COR-L47 (cell line): ENCODE measurements at places on chromosomes 6 and 20.

DNA sequence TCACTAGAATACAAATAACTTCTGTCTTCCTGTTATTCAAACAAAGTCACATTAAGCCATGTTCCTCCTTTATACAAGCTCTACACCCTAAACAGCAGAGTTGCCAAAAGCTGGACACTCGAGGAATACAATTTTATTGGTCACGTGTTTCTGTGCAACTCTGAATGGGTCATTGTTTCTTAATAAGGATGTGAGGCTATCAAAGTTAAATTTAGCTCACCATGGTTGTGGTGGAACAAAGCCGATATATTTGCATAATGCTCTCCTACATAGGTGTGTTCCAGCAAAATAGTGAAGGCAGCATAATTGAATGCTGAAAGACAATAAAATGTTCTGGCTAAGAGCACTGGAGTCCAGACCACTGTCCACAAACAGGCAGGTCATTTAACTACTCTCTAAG is 36.9 kb upstream of the CD2AP start:
- DNase-seq: peak; percentile 81

DNA sequence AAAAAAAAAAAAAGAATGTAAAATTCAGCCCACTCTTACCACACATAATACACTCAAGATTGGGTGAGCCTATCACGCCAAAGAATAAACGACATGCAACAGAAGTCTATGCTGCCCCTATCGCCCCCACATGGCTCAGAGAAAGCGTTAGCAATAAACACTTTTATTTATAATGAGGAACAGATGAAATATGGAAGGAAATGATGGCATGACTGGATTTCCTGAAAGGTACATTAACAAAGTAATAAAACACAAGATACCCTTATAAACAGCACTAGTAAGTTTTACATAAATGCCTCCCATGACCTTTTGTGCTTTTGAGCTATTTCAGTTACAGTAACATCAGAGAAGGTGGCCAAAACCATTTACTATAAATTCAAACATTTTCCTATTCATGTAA is 71.4 kb upstream of the SCAF8 start:
- DNase-seq: no peak

- DNase-seq: no peak
Observed at GRCh38 chr6:25627001-25627400, 25.0 kb upstream of the SCGN start.

GRCh38 chr20:34458631-34459030 is 57.6 kb upstream of the DYNLRB1 start:
- DNase-seq: no peak

- no peak for DNase-seq
Observed at GRCh38 chr6:39493174-39493573, 170.7 kb upstream of the KCNK16 start.

DNA sequence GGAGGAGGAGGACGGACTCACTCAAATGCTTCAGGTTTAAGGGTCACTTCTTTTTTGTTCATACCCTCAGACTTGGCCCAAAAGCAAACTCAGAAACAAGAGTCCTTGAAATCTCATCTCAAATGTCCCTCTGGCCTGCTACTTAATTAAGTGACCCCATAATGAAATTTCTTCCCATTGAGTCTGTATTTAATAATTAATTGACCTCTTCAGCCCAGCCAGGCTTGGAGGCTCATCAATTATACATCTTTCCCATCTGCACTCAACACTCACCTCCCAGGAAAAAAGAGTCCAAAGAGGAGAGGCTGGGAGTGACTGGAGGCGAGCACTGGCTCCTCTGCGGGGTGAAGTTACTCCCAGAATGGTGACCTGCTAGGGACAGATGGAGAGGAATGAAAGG is 90.5 kb upstream of the EYA2 start:
- no peak for DNase-seq

GRCh38 chr6:112613410-112613809 is 266.3 kb downstream of the RFPL4B start:
- DNase-seq: no peak

GRCh38 chr6:6851059-6851948 is 256.5 kb upstream of the RREB1 start:
- no peak for DNase-seq

DNA sequence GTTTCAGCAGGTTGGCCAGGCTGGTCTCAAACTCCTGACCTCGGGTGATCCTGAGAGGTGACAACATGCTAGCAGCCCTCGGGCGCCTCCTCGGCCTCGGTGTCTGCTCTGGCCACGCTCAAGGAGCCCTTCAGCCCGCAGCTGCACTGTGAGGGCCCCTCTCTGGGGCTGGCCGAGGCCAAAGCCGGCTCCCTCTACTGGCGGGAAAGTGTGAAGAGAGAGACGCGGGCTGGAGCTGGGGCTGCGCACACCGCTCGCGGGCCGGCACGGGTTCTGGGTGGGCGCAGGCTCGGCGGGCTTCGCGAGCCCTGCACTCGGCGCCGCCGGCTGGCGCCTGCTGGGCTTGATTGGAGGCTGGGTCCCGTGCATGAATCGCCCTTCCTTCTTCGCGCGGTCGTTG is 80.8 kb upstream of the RBM24 start:
- no peak for DNase-seq

DNA sequence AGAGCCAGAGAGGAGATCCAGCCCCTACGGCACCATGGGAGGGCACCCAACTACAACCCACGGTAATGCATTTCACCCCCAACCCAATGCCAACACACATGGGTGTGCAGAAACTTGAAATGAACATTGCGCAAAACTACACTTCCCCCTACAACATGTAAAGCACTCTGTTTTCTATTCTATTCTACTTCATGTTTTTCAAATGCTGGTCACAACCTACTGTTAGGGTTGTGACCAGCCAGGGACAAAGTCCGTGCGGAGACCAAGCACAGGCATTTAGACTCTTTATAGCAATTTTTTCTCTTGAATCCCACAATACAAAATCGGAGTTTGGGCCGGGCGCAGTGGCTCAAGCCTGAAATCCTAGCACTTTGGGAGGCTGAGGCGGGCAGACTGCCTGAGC is 90.6 kb downstream of the MRPL14 start:
- no peak for DNase-seq

GRCh38 chr20:40991181-40991889 is 37.3 kb upstream of the TOP1 start:
- DNase-seq: no peak

- DNase-seq: no peak
Observed at GRCh38 chr20:13533946-13534345, 104.8 kb downstream of the TASP1 start.

GRCh38 chr6:168192195-168192900 is 113.3 kb upstream of the FRMD1 start:
- peak; percentile 57 for DNase-seq

DNA sequence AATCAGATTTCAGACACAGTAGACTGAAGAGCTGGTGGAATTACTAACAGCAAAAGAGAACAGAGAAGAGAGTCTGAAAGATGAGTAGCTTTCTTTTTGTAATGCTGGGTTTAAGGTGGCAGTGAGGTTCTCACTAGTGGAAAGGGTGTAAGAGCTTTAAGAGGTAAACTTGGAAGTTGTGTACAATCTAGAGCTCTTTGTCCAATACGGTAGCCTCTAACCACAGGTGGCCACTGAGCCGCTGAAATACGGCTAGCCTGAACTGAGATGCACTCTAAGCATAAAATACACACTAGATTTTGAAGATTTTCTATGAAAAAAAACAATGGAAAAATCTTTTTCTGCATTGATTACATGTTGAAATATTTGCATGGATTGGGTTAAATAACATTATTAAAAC is 4.0 kb downstream of the ELOVL2 start:
- DNase-seq: no peak

DNA sequence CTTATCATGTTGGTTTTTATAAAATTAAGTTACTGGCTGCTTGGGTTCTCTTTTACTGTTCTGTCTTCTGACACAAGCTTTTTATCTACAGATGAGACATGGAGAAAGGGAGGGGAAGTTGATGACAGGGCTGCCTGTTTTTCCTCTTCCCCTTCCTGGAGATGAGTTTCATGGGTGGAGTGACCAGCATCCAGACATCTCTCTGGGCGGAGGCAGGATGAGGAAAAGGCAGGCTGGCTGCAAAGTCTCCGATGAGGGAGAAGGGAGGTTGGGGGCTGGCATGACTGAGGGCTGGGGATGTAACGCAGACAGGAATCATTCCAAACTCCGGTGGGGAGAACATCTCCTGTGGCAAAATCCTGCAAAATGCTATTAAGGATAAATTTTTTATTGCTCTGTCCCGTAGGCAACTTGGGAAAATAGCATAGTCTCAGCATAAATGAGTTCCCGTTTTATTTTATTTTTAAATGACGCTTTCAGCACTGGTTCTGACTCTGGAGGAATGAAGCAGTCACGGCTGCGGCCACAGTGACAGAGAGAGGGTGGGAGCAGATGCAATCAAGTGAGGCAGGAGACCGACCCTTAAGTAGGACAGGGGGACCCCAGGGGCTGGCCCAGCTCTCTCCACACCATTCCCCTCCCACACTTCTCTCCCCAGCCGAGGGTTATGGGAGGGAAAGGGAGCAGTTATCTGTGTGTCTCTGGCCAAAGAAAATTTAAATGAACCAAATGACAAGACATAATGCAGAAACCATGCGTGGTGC is 108.8 kb upstream of the PMEPA1 start:
- DNase-seq: no peak

- no peak for DNase-seq
Observed at GRCh38 chr6:50819904-50820868, 1.5 kb downstream of the TFAP2B start.

DNA sequence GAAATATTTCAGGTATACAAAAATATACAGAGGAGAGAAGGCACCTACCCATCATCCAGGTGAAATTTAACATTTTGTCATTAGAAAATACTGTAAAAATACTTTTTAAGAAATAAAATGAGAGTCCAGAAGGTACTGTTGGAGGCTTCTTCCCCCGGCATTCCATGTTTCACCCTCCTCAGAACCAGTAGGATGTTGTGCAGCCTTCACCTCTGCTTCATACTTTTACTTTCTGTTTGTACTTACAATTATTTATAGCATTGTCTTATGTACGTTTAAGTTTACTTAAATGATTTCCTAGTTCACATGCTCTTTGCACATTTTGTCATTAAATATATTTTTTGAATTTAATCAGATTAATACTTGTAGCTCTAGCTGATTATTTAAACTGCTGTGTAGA is 30.9 kb downstream of the TMEM200A start:
- DNase-seq: no peak

GRCh38 chr20:36728986-36729385 is 16.9 kb downstream of the NDRG3 start:
- DNase-seq: no peak

GRCh38 chr6:161750686-161751085 is 476.8 kb upstream of the AGPAT4 start:
- DNase-seq: no peak

DNA sequence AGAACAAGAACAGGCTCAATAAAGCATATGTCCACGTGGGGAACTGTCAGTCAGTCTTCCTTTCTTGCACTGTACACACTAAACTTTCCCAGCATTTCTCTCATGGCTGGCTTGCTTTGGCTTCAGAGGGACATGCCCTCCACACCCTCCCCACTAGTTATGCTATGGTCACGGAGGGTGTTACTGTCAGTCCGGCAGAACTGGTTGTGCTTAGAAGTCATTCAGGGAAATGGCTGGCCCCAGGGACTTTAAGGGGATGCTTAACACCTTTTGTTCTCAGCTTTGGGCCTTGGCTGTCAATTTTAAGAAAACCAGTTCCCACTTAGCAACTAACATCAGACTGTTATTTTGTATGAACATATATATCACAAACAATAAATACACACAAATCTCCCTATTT is 55.1 kb downstream of the ELOVL5 start:
- no peak for DNase-seq

- no peak for DNase-seq
Observed at GRCh38 chr20:36908603-36909002, 32.7 kb downstream of the TLDC2 start.

DNA sequence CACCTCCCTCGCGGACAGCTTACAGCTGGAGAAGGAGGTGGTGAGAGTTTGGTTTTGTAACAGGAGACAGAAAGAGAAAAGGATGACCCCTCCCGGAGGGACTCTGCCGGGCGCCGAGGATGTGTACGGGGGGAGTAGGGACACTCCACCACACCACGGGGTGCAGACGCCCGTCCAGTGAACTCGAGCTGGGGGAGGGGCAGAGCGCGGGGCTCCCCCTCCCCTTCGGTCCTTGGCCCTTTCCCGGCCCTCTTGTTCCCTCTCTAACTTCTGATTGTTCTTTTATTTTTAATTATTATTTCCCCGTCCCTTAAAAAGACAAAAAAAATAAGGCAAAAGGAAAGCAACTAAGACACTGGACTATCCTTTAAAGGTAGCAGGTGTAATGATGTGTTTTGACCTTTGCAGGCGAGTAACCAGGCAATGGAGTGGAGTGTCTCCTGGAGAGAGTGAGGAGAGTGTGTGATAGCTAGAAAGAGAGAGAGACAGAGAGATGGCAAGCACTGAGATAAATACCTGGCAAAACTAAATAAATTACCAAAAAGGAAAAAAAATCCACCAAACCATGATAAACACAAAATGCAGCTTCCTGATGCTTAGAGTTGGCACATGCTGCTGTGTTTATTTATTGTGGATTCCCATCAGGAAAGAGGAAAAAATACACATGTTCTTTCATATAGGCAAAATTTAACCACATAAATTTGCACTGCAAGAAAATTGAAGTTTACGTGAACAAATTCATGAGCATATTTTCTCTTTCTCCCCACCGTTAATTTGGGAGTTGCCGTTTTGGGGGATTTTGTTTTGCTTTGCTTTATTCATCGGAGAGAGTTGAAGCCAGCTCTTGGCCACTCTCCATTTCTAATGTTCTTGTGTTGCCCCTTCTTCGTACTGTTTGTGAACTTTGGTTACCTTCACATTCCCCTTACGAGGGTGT is 1.9 kb downstream of the POU3F2 start:
- DNase-seq: peak; percentile 42

- DNase-seq: no peak
Observed at GRCh38 chr6:74879234-74879633, 326.6 kb downstream of the COL12A1 start.

DNA sequence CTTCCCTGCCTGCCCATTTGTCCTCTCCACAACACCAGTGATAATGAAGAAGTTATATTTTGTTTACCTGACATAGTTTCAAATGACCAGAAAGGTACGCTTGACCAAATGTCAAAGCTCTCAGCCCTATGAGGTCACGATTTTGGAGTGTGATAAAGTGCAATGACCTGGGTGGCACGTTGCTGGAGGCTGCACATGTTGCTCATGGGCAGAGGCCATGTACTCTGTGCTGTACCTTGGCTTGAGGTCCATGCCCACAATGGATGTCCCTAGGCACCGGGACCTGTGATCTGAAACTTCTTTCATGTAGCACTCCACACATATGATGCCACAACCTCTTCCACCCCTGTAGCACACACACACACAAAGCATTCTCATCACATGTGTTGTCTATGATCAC is 164.0 kb upstream of the HEY2 start:
- no peak for DNase-seq

- DNase-seq: no peak
Observed at GRCh38 chr6:163728442-163729126, 314.1 kb downstream of the QKI start.

- peak; percentile 24 for DNase-seq
Observed at GRCh38 chr6:138107078-138107751, at the start of gene PERP. Gene PERP, minus strand, starts transcription at chr6:138107419. Its CDS starts 79 bp downstream, at chr6:138107340.

- DNase-seq: no peak
Observed at GRCh38 chr6:148342350-148343046, at the start of gene SASH1. Gene SASH1, plus strand, starts transcription at chr6:148342838. Its CDS starts 230 bp downstream, at chr6:148343068.
